Activated naive CD4-positive, alpha-beta T cell treated with anti-CD3 and anti-CD28 coated beads for 36 hours (primary cell): ENCODE measurements at places on chromosomes 16 and 17.
A peak's percentile ranks its signal among the peaks of the same experiment; 100 is the strongest.

DNA sequence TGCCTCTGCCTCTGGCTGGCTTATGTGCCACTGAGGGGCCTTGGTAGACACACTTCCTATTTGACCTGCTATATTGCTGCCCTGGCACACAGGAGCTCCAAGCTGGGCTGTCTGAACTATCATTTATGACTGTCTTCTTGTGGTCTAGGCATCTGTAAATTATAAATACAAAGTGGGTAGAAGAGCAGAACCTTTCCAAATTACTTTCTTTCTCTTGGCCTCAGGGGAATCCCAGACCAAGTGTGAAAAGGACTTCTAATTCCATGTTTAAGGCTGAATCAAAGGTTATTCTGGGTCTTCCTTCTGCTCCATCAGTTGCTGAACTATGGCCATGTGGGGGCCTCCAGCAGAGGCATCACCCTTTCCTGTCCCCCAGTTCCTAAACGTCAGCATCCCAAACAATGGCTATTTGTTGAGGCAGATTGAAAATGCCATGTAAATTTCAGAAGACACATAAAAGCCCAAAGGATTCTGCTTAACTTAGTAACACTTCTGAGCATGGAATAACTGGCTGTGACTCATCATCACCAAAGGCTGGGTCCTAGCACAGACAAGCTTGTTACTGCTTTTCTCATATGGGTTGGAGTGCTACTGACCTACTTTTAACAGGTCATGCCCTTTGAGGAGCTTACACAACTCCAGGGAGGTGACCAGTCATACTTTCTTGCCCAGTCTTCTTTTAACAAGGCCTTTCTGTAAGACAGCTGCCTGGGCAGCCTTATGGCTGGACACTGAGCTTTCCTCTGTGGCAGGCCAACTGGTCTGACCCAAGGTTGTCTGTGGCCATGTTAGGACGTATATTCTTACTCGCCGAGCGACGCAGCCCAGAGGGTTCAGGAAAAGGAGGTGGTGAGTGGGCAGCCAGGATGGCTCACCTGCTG lies 154.8 kb downstream of the VPS53 start:
- DNase-seq, result no peak

DNA sequence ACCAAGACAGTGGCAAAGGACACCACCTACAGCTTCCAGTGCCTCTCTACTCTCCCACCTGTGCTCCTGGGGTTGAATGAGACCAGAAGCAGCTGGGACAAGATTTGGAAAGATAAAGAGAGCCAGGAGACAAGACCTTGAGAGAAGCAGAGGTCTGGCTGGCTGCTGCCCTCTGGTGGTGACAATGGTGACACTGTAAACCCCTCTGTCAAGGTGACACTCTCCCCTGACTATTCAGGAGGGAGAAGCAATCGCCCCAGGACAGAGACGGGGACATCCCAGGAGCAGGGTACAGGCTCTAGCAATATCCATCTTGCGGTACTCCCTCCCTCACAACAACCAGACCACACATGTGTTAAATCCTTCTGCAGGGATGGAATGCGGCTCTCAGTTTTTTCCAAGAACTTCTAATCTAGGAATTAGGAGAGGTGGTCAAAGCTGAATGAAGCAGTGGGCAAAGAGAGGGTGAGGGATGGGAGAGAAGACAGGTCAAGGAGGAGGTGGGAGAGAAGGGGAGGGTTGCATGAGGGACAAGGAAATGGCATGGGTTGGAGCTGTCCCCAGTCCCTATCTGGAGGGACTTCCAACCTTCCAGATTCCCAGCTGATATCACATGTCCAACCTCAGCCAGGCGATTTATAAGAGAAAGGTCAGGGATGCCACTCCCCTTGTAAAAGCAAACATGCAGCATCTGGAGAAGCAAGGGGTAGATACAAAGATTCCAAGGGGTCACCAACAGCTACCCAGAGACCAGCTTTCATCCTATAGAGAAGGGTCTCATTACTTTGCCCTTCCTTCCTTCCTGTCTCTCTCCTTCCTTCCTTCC lies 2.9 kb downstream of the PHOSPHO1 start:
- DNase-seq, result peak; percentile 91

GRCh38 chr17:59851439-59852375 lies 41.0 kb downstream of the TUBD1 start:
- no peak for DNase-seq

GRCh38 chr17:75319904-75320691 lies 30.9 kb upstream of the SLC25A19 start:
- no peak for DNase-seq

DNA sequence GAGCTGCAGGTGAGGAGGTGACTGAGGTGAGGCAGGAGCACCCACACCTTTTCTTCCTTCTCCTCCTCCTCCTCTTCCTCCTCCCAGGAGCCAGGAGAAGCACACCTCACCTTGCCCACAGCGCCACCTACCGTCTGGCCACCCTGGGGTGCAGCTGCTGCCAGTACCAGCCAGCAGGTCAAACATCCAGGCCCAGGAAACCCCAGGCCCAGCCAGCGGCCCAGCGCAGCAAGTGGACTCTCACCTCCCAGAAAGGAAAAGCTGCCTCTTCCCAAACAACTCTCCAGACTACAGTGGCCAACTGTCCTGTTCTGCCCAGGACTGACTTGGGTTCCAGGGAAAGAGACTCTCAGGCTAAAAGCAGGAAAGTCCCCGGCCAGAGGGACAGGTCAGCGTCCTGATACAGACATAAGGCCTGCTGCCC lies 22.7 kb downstream of the PEMT start:
- DNase-seq, result peak; percentile 78
